Activated naive CD4-positive, alpha-beta T cell treated with anti-CD3 and anti-CD28 coated beads, Interleukin-2, amount 50 U/mL, for 72 hours (primary cell): ENCODE measurements at places on chromosomes 6 and 20. TPM values are rescaled to one million over a fixed set of nuclear protein-coding genes. Genes with fewer than 3 reads are reported as not detected.

Gene DST
- 7.2 TPM for total RNA-seq

GRCh38 chr6:24927985-24928745 is 7.6 kb downstream of the RIPOR2 start:
- DNase-seq: no peak

DNA sequence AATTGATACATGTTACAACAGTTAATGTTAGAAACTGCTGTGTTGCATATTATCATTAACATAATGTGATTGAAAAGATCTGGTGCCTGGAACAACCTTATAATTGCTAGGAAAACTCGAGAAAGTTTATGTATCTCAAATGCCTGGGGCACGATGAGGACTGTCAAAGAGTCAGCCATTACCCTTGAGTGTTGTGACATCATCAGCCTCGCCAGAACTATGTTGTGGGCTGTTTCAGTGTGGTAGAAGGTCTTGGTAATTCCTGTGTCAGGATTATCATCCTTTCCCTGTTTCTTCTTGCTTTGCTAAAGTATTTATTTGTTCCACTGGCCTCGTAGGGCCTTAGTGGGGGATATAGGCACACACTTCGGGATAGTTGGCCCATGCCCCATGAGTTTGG is 185.1 kb downstream of the DTNBP1 start:
- no peak for DNase-seq

- DNase-seq: no peak
Observed at GRCh38 chr6:33783781-33784520, 5.0 kb downstream of the LEMD2 start.

- DNase-seq: no peak
Observed at GRCh38 chr6:70411542-70412251, 1.6 kb upstream of the FAM135A start.
